ENCODE measurements at places on chromosomes 1 and 21. TPM values are rescaled to one million over a fixed set of nuclear protein-coding genes. Genes with fewer than 3 reads are reported as not detected.

- DNase-seq, result no peak
Observed at GRCh38 chr1:41862384-41863221, 56.1 kb downstream of the HIVEP3 start.

- DNase-seq, result no peak
Observed at GRCh38 chr1:160981584-160982411, 27.2 kb upstream of the ITLN2 start.

- DNase-seq, result peak; percentile 29
Observed at GRCh38 chr1:178533121-178533946, 20.4 kb downstream of the TEX35 start.

DNA sequence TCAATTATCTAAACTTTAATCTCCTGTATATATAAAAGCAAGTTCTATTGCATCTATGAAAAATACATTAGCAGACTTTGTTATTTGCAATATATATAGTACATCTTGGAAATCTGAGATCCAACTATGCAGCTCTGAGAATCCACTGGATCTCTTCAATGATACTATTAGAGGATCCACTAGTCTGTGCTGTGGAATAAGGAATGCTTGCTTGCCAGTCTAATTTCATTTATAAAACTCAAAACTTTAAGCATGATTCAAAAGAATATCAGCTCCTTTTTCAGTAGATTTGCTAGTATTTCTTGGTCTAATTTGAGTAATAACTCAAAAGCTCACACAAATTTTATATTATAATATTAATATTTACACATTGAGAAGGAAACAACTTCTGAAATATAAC, 115.1 kb downstream of the SPATA6 start:
- DNase-seq, result no peak

DNA sequence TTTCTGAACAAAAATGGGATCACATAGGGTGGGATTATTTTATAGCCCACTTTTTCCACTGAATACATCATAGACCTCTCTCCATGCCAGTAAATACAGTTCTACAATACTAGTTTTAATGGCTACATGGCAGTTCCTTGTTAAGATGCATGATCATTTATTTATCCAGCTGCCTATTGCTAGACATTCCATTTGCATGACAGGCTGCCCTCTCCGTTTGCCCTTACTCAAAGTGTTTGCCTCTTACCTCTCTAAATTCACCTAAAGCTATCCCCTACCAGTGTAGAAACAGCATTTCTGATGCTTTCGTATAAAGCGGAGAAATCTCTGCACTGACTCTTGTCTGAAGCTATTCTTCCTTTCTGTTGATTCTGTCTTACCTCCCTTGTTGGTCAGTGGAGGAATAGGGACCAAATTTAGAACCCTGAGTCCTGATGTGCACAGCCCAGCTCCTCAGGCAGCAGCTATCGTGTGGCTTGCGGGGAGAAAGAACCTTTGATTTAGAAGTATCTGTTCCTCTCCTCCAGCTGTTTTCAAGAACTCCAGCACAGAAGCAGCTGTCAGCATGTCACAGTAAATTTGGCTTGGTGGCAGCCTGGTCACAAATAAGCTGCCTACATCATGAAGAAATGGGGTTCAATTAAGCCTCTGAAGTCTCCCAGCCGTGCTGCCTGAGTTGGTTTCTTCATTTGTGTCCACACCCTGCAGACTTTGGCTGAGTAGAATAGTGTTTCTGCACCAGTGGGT, 337.3 kb downstream of the PRDM2 start:
- DNase-seq, result no peak

- no peak for DNase-seq
Observed at GRCh38 chr1:244076740-244077139, 25.7 kb downstream of the ZBTB18 start.

DNA sequence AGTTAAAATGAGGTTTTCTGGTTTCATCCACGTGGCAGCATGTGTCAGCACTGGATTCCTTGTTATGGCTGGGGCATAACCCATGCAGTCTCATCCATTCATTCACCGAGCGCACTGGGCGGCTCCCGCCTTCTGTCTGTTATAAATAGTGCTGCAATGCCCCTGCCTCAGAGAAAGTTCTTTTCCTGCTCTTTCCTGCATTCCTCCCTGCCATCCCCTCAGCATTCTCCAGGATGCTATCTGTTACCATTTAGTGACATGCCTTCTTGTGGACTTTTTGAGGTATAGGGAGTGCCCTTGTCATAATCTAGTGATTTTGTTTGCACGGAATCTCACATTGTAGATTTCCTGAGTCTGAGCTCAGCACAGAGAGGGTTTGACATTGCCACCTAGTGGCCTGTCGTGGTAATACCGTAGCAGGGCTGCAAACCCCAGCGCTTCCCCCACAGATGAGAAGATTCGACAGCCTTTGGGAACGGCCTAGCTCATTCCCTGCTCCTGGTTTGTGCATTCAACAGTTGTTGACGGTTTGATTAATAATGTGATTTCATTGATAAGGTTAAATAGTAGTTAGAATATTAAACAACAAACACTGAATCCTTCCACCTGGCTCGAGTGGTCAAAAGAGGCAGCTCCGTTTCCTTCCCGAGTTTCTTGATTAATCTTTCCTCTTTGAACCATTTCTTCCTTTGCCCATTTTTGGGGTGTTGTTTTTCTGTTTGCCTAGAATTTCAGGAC, 46.3 kb downstream of the UMODL1 start:
- peak; percentile 90 for DNase-seq

DNA sequence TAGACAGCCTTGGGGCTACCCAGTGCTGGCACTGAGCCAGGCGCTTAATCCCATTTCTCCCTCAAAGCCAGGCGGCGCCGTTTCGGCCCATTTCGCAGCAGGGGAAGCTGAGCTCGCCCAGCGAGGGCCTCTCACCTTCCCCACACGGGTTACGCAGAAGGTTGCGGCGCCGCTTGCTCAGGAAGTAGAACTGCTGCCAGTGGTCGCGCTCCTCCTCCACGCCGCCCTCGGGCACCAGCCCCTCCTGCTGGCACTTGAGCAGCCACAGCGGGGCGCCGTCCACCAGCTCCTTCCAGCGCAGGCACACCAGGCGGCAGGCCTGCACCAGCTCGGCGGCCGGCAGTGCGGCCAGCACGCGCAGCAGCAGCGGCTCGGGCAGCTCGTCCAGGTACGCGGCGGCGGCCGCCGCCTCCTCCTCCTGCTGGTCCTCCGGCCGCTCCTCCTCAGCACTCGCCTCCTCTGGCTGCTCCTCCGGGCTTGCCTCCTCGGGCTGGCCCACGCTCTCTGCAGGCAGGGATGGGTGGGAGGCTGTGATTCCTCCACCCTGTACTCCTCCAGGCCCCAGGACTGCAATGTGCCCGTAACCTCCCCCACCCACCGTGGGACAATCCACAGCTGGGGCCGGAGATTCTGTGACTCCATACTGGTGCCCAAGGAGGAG, 3.8 kb downstream of the FBXO2 start:
- peak; percentile 32 for DNase-seq

DNA sequence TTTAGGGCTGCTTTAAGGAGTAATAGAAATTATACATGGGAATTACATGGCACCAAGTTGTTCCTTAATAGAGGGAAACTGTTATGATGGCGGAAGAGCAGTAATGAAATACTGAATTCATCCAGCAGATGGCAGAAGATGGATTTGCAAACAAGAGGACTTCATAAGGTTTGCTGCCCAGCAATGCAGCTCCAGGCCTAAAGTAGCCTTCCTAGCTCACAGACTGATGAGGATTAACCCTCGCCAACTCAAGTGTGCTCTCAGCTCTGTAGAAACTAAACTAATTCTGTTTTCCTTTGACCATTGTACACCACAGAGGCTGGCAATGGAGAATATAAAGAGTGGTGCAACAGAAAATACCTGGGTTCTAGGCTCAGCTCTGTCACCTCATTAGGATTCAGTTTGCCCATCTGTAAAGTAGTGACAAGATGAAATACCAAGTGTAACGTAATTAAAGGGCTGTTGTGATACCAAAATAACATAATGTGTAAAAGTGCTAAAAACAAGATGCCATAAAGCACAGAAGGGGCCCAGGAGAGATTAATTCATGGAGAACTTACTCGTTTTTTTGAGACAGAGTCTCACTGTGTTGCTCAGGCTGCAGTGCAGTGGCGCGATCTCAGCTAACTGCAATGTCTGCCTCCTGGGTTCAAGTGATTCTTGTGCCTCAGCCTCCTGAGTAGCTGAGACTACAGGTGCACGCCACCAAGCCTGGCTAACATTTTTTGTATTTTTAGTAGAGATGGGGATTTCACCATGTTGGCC, 102.4 kb upstream of the SERBP1 start:
- DNase-seq, result peak; percentile 87

GRCh38 chr1:109112056-109112651, 1.8 kb upstream of the ELAPOR1 start:
- peak; percentile 46 for DNase-seq

DNA sequence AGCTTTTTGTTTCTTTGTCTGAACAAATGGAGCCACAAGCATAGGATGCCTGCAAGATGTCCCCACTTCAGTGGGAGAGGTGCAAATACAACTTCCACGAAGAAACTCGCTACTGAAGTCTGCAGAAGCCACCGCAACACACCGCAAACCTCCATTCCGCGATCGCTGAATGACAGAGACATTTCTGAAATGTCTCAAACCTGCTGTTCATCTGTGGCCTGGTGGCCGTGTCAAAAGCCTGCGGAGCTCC, 1.0 kb downstream of the TP53BP2 start:
- peak; percentile 59 for DNase-seq

- DNase-seq, result no peak
Observed at GRCh38 chr1:22406722-22407495, 44.7 kb upstream of the ZBTB40 start.

GRCh38 chr1:6272868-6273267, 12.0 kb upstream of the GPR153 start:
- DNase-seq, result no peak

- DNase-seq, result no peak
Observed at GRCh38 chr1:3644273-3644672, 5.6 kb downstream of the WRAP73 start.

- DNase-seq, result no peak
Observed at GRCh38 chr21:45391743-45392572, 13.0 kb upstream of the COL18A1 start.

GRCh38 chr1:11358984-11359383, 86.0 kb downstream of the UBIAD1 start:
- no peak for DNase-seq

- DNase-seq, result peak; percentile 64
Observed at GRCh38 chr1:203322500-203323179, 17.3 kb downstream of the BTG2 start.

GRCh38 chr1:93007941-93008577, 46.8 kb upstream of the DIPK1A start:
- DNase-seq, result peak; percentile 5

DNA sequence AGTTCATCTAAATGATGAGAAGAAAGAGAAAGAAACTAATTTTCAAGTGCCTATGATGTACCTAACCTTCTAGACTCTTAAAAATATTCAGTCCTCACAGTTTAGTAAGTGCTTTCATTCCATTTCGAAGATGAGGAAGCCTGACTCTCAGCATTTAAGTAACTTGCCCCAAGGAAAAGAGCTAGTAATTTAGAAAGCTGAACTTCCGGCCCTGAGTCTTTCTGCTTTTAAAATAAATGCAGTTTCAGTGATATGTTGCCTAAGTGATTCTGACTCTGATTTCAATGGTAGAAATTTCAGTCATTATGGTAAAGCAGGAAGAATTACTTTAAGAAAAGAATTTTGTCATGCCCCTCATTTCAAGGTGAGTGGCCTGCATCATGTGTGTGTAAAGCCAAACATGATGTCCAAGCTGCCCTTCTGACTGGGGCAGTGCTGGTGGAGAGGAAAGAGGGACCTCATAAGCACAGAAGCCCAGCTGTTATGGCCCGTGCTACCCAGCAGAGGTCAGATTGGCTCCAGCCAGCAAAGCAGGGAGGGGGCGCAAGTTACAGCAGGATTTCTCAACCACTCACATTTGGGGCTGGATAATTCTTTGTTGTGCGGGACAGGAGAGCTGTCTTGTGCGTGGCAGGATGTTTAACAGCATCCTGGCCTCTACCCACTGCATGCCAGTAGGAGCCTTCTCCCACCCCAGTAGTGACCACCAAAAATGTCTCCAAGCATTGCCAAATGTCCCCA, 10.7 kb downstream of the ATP1A4 start:
- peak; percentile 45 for DNase-seq

GRCh38 chr1:61221642-61222041, 139.3 kb downstream of the NFIA start:
- DNase-seq, result no peak

- DNase-seq, result no peak
Observed at GRCh38 chr1:16998589-16998988, 13.1 kb downstream of the ATP13A2 start.

The DMRTA2 gene
- total RNA-seq, result 0.24 TPM

The THEM4 gene
- total RNA-seq, result 10.1 TPM

The NUAK2 gene
- 1.2 TPM for total RNA-seq

The GNG12 gene
- total RNA-seq, result 153 TPM

The LMX1A gene
- 0.72 TPM for total RNA-seq

The DIO1 gene
- not detected for total RNA-seq

The BARHL2 gene
- total RNA-seq, result not detected

The HSPB7 gene
- 4.3 TPM for total RNA-seq

The CRP gene
- 0.48 TPM for total RNA-seq

The BGLAP gene
- total RNA-seq, result not detected

The C4BPB gene
- total RNA-seq, result 2.9 TPM

The IGSF21 gene
- 6.0 TPM for total RNA-seq

The C8A gene
- total RNA-seq, result not detected

The GIPC2 gene
- 9.4 TPM for total RNA-seq

The LCE2B gene
- not detected for total RNA-seq
